GM12891 (cell line): ENCODE measurements at places on chromosomes 16 and 17.

- DNase-seq, result no peak
Observed at GRCh38 chr17:80319999-80320344, 59.3 kb downstream of the RNF213 start.

DNA sequence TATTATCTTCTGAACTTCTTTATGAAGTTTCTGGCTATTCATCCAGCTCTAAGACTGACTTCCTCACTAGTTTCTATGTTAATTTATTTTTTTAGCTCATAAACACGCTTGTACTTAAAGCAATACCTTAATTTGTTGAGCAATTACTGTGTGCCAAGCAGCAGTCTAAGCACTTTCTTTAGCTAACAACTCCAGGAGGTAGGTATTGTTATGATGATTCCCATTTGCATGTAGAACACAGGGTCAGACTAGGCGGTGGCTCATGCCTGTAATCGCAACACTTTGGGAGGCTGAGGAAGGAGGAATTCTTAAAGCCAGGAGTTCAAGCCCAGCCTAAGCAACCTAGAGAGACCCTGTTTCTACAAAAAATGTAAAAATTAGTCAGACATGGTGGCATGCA is 19.8 kb downstream of the DNAH3 start:
- DNase-seq, result no peak

- peak; percentile 73 for DNase-seq
Observed at GRCh38 chr17:42312285-42313130, 24.2 kb downstream of the STAT5A start.

DNA sequence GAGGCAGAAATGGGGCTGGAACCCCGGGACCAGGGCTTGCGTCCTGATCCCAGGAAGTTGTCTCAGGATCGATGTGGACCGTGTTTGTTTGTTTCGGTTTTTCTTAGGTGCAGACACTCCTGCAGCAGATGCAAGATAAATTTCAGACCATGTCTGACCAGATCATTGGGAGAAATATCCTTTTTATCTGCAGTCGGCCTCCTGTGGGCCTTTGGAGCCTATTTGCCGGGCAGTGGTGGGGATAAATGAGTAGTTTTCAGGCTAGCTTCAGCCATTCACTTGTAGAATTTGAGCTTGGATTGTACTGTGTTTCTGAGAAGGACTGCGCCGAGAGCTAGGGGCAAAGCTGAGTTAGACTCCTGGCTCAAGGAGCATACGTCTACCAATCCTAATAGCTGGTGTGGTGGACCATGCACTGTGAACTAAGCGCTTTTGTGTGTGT is 816 bp downstream of the HSBP1 start:
- no peak for DNase-seq

GRCh38 chr17:29640413-29640812 is 17.7 kb upstream of the CORO6 start:
- DNase-seq, result no peak

- DNase-seq, result no peak
Observed at GRCh38 chr17:15291674-15292361, 26.7 kb upstream of the PMP22 start.

DNA sequence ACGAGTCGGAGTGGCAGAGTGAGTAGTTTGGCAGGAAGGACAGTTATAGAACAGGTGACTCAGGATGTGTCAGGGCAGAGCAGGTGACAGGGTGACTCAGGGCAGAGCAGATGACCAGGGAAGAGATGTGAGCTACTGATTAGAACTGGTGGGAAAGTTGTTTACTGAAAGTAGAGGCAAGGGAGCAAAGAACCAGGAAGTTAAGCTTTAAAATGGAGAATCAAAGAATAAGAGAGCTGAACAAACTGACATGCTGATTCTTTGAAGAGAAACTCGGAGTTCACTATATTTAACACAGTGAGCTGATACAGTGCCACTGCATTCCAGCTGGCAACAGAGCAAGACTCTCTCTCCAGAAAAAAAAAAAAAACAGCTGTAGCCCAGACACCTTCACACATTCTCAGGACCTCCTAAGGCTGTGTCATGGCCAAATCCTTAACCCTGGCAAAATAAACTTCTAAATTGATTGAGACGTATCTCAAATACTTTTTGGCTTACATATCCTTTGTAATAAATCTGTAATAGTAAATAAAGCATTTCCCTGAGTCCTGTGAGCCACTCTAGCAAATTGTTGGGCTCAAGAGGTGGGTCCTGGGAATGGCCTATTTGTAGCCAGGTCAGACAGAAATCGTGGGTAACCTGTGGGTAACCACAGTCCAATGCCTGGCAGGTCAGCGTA is 12.3 kb upstream of the UBE2I start:
- no peak for DNase-seq

GRCh38 chr17:41377546-41377945 is 4.6 kb downstream of the KRT34 start:
- DNase-seq, result no peak

- no peak for DNase-seq
Observed at GRCh38 chr17:6212766-6213165, 142.6 kb downstream of the WSCD1 start.

DNA sequence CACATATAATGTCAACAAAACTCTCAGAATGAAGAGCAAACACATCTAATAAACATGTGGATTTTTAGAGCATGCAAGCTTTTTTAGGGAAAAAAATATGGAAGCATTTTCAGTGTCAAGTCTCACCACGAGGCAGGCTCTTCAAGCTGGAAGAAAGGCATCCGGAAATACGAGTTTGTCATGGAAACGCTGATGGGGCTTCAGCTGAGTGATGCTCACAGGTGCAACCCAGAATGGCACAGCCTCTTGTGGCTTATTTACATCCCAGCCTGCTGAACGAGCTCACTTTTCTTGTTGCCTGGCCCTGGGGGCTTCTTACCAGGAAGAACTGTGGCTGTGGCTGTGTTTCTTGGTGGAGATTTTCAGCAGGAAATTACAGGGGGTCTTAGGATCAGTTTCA is 24.1 kb upstream of the DYNLL2 start:
- DNase-seq, result no peak

DNA sequence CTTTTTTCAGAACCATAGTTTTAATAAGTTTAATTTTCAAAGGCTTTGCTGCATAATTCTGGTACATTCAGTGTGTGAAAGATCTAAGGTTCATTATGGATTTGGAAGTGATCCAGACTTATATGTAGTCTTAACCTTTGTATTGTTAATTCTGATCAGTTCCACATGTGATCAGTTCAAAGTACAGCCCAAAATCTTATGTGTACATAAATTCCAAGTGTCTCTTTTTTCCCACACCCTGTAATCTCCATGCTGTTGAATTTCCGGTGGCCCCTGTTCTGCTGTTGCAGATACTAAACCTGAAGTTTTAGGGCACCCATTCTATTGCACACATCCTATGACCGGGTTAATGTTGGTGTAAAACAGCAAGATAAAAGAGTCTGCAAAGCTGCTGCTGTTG is 1147.5 kb upstream of the CDH8 start:
- no peak for DNase-seq

DNA sequence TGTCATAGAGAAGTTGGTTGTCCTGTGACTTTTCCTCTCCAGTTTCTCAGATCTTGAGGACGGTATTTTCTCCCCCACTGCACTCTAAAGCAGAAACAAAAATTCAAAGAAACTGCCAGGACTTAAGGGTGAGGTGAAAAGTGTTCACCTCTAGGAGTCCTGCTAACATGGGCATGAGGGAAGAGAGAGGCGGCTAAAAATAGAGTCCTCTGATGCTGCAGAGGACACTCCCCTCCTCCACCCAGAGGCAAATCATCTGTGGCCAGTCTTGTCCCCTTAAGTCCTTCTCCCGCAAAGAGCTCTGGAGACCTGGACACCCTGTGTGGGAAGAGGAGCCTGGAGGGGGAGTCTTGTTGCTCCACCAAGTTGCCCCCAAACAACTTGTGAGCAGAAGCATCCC is 4.7 kb upstream of the DDX19A start:
- no peak for DNase-seq

DNA sequence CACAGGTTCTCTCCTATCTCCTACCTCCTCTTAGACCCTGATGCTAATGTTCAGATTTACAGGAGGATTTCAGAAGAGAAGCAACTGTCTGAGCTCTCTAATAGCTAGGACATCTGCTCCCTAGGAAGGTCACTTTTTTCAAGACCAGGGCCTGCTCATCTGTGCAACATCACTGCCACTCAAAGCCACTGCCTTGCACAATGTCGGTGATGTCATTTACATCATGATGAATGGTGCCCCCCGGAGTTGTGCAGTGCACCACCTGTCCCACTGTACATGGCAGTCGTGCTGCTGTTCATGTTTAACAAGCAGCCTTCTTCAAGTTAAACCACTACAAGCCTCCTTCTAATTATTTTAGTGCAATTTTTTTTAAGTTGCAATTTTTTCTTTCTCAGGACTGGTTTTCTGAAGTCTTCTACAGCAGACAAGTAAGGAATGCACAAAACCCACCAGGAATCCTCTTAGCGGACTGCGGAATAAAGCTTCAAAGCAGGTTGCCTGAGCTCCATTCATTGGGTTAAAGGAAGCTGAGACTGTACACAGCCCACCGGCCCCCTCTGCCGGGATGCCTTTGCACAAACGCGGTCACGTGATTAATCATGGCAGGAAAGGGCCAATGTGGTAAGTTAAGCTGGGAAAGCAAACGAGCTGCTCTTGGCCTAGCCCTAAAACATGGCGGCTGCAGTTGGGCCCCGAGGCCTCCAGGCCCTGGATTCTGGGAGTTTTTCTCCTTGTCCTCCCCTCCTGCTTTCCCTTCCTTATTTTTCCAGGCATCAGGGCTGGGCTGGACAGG is 74.1 kb downstream of the MYH11 start:
- DNase-seq, result no peak

DNA sequence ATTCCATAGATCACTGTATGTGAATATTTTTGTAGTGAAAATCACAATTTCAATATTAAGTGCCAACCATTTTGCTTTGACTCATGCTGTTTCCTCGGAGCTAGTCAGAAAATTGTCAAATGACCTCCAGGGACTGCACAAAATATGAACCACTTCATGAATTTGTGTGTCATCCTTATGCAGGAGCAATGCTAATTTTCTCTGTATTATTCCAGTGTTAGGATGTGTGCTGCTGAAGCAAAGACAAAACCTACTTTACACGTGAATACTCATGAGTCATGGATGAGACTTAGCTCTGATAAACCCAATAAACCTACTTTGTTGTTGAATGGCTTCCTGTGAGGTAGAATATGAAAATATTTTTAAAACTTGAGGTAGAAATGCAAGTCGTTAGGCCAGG is 65.2 kb downstream of the SHCBP1 start:
- no peak for DNase-seq

DNA sequence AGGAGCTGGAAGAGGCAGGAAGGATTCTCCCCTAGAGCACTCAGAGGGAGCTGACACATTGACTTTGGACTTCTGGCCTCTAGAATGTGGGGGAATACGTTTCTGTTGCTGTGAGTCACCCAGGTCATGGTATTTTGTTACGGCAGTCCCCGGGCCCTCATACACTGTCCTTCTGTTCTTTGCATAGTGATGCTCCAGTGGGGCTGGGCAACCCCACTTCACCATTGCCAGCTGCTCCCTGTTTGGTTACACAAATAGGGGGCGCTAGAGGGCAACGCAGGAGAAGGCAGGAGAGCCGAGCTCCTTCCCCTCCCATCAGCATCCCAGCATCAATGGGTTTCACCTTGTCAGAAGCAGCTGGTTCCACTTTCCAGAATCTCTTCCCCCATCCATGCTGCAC is 257.7 kb upstream of the FOXF1 start:
- no peak for DNase-seq

GRCh38 chr16:67265834-67266233 is 13.5 kb upstream of the PLEKHG4 start:
- no peak for DNase-seq

- no peak for DNase-seq
Observed at GRCh38 chr16:22296225-22297113, 740 bp upstream of the POLR3E start.

- DNase-seq, result no peak
Observed at GRCh38 chr16:73483934-73484711, 436.2 kb upstream of the ZFHX3 start.

DNA sequence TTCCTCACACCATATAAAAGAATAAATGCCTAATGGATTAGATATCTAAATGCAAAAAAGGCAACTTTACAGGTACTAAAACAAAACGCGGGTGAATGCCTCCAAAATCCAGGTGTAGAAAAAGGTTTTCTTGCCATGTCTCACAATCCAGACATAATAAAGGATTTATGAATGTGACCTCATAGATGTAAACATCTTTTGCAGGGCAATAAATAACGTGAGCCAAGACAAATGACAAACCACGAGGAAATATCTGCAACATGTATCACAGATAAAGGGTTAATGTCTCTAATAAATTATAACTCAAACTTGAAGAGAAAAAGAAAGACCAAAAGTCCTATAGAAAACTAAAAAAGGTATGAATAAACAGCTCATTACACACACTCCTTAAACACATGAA is 180.7 kb downstream of the PARN start:
- no peak for DNase-seq

DNA sequence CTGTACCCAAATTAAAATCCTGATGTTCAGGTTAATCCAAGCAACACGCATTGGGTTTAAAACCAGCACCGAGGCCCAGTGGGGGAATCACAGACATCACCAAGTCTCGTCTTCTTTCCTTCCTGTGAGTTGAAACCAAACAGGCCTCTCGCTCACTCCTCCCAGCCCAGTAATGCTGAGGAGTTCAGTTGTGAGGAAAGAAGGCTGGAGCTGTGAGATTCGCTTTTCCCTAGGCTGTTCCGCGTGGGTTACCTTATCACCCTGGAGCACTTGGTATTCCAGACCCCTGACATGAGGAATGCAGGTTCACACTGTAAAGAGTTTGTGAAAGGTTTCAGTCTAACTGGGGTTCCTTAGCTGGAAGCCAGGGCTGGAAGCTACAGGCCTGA is 20.8 kb downstream of the CIBAR2 start:
- DNase-seq, result no peak

DNA sequence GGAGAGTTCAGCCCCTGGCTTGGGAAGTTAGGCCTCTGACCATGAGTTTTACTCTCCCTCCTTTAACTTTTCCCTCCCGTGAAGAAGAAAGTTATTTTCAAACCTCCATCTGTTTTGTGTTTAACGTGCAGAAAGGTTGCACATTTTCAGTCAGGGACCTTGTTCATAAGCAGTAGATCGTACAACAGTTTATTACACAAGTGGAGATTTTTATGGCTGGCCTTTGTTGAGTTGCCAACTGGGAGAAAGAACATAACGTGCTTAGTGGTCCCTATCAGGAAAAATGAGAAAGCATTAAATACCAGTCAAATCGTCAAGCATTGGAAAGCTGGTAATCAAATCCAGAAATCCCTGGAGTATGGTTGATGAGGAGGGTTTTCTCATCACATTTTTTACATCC is 117.9 kb upstream of the MYOCD start:
- DNase-seq, result no peak

GRCh38 chr17:61250335-61250890 is 149.2 kb upstream of the TBX2 start:
- DNase-seq, result no peak

GRCh38 chr17:5364156-5364555 is 55.3 kb downstream of the NUP88 start:
- DNase-seq, result no peak

DNA sequence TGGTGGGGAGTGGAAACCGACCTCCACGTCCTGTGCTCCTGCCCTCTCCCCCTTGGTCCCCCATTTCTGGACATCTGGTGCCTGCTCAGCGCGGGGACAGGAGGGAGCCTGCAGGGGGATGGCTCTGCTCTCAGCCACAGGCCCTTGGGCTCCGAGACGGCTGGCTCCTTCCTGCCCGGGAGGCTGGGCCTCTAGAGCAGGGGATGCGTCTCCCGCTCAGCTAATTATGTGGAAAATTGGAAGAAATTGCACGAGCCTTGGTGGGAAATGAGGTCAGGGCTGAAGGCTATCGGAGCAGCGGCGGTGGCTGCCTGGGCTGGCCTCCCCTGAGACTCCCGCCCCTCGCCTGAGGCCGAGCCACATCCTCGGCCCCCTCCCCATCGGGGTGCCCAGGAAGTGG is 154.6 kb upstream of the CIBAR2 start:
- DNase-seq, result no peak

- no peak for DNase-seq
Observed at GRCh38 chr17:72412650-72413076, 291.8 kb downstream of the SOX9 start.
